ENCODE measurements at places on chromosomes 2 and 18.
A peak's percentile ranks its signal among the peaks of the same experiment; 100 is the strongest.

DNA sequence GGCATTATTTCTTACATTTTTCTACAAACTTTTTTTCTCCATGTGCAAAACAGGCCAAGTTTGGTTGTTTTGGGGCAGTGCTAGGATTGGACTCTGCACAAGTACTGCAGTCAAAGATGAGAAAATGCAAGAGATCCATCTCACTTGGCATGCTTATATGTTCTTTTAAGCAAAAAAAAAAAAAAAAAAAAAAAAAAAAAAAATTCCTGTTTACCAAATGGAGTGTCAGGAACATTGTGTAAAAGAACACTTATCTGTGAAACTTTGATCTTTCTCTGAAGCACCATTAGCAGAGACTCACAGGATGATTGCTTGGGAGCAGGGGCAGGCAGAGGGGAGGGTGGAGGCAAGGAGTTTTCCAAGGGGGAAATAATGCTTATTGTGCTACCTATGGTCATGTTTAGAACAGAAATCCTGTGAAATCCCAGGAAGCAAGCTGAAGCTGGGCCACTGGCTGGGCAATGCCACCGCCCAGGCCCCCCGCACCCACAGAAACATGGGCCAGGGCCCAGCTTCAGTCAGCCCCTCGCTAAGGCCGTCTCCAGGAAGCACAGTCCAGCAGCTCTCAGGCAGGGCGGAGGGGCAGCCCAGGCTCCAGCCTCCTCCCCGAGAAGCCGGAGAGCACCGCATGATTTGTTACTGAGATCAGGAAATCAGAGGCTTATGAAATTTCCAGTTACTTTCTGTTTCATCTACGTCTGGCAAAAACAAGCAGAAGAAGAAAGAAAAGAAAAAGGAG lies 229.4 kb downstream of the ZNF516 start:
- peak; percentile 53 for DNase-seq

- DNase-seq = no peak
Observed at GRCh38 chr2:23565374-23565773, 180.4 kb downstream of the KLHL29 start.

DNA sequence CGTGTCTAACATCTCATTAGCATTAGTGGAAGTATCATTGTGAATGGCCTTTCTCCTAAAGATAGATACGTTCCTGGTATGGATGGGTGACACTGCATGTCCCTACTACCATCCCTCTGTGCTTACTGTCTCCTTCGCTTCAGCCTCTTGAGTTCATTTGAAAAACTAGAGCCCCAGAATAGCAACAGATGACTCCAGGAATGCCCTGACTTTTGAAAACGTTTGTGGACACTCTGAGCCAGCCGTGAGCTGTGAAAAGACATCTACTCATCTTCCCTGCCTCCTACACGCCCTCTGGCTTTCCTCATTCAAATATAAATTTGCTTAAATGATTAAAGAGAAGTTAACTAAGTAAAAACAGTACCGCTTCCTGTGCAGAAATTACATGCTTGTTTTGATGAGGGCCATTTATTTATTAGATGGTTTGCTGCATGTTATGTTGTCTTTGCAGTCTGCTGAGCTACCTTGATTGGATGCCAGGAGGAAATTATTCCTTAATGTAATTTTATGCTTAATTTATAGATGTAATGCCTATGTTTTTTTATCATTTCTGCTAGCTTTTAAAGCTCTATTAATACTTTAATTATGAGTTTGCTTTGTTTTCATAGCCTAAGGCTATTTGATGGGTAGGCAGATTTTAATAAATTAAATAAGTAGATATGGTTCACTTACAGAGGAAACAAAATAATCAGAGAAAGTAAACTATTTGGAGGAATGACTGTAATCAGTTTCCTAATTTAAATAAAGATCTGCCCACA lies 32.1 kb upstream of the MYO3B start:
- no peak for DNase-seq

DNA sequence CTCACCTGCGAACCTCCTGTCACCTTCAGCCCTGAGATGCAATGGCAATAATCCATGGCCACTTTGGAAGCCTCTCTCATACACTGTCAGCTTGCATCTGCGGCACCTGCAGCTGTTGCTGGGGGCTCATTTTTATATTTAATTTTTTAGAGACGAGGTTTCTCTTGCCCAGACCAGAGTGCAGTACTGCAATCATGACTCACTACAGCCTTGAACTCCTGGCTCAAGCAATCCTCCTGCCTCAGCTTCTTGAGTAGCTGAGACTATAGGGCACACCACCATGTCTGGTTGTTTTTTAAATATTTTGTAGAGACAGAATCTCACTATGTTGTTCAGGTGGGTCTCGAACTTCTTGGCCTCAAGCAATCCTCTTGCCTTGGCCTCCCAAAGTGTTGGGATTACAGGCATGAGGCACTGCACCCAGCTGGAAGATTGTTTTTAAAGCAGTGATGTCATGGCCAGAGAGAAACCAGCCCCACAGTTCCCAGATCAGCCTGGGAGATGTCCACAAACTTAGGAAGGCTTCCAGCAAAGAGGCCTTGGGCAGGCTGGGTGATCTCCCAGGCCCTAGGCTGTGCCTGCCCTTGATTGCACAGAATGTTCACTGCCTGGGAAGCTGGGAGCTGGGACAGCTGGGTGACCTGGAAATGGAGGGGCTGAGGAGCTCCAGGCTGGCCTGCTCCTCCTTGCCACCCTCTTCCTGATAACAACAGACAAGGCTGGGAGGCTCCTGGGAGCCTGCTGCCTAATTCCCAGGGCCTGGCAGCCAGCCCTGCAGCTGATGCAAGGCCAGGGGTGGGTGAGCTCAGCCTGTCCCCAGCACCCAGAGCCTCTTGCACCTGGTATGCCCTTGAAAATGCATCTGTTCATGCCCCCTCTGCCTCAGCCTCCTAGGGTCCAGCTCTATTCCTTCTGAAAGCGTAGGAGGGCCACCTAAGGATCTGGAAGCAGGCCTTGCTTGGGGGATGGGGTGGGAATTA lies 27.1 kb downstream of the SH2D6 start:
- no peak for DNase-seq

DNA sequence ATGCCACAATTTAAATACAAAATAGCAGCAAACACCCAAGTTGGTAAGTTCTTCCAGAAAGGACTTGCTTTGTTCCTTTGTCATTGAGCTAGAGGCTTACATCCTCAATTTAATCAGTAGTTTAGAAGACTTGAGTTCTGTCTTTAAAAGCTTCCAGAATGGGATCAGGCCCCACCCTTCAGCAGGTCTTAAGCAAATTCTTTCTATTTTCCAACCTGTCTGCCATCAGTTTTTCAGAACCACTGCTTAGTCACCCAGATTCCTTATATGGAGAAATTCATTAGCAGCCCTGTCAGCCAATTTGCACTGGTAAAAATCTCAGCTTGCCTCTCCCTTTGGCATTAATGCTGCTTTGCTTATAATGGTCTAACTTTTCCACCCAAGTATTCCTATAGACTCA lies 263.6 kb upstream of the HNMT start:
- no peak for DNase-seq

- no peak for DNase-seq
Observed at GRCh38 chr2:173216051-173216450, 138.6 kb upstream of the CDCA7 start.

DNA sequence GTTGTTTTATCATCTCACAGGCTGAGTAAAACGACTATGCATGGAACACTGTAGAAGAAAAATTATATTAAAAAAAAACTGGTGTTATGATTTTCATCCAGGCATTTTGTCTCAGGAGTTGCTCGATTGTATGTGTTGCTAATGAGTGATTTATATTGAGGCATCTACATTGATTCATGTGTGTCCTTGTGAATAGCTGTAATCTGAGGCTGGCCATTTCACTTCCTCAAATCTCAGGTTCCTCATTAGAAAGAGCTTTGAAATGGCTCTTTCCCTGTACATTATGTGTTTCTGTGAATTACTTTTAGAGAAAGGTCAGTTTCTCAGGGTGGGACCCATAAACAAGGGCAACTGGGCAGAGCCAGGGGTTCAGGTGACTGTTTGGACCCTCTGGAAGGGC lies 2.3 kb downstream of the IL18R1 start:
- no peak for DNase-seq

- DNase-seq = no peak
Observed at GRCh38 chr2:172554352-172555271, 1.3 kb upstream of the PDK1 start.

DNA sequence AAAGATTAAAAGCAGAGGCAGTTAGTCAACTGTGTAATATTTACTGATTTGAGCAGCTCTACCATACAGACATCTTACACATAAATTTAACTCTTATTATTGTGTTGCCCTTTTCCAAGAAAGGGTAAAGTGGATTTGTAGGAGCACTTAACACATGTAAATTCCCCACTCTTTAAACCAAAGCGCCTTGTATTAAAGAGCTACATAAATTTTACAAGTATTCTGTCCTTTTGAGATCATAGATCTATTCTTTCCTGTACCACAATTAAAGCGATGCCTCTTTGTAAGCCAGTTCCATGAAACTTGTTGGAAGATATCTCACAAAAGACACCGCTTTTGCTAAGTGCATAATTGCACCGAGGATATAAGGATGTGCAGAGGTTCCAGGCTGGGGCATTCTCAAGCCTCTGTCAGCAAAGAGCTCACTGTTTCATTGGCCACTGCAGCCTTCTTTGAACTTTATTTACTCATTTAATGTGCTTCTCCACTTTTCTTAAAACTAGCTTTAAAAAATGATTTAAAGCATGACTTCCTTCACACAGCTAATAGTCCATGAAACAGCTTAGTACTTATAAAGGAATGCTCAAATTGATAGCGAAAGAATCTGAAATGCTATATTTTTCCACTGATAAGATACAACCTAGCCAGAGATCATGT lies 520.0 kb upstream of the TCF4 start:
- DNase-seq = no peak

GRCh38 chr18:71902482-71902881 lies 641.7 kb downstream of the CBLN2 start:
- DNase-seq = no peak

GRCh38 chr2:233817361-233817911 lies 36.9 kb downstream of the HJURP start:
- DNase-seq = peak; percentile 25

DNA sequence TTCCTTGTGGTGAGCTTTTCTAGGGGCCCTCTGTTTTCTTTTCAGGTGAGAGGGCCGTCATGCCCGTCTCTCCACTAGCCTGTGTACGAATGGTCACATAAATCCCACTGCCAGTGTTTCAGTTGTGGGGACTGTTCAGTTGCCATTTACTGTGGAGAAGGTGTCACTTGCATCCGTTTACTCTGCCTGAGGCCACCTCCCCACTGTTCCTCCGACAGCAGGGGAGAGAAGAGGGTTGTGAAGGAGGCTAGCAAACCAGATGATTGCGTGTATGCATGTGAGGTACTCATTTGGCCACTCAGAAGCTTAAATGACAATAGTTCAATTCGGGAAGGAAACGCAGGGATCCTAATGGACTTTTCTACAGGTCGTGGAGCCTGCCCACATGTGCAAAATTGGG lies 3.3 kb downstream of the MTCL1 start:
- DNase-seq = no peak

DNA sequence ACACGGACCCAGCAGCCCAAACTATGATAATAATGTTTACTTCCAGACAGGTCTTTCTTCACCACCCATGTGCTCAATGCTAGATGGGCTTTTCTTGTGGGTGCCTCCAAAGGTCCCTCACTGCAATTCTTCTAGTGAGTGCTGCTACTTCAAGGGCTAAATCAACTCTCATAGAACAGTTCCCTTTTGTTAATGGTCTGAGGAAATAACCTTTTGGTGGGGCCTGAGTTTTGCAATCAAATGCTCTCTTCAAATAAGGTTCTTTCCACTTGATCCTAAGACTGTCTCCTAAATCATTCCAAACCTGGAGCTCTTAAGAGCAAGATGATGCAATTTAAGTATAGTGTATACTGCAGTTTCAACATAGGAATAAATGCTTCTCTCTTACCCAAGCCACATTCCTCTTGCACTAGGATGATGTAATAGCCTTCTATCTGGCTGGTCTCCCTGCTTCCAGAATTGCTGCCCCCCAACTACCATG lies 6.0 kb downstream of the NEMP2 start:
- no peak for DNase-seq

DNA sequence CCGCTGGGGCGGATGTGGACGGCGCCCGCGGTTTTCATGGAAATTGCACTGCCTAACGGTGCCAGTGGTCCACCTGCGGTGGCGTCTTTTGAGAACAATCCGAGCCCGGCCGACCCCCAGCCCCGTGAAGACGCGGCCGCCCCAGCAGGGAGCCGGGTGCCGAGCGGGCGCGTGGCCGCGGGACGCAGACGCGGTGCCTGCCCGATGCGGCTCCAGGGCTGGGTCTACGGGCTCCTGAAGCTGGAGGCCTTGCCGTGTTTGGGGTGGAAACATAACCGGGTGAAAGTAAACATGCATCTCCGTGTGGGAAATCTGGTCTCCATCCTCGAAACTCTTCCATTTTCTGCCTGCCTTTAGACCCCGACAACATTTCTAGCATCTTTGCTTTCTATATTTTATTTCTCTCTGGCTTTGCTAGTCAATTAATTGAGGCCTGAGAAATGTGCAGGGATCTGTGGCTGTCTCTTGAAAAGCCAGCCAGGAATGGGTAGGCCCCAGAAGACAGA lies 572 bp downstream of the INPP4A start:
- no peak for DNase-seq

- DNase-seq = no peak
Observed at GRCh38 chr2:33680644-33681363, 81.7 kb upstream of the FAM98A start.

DNA sequence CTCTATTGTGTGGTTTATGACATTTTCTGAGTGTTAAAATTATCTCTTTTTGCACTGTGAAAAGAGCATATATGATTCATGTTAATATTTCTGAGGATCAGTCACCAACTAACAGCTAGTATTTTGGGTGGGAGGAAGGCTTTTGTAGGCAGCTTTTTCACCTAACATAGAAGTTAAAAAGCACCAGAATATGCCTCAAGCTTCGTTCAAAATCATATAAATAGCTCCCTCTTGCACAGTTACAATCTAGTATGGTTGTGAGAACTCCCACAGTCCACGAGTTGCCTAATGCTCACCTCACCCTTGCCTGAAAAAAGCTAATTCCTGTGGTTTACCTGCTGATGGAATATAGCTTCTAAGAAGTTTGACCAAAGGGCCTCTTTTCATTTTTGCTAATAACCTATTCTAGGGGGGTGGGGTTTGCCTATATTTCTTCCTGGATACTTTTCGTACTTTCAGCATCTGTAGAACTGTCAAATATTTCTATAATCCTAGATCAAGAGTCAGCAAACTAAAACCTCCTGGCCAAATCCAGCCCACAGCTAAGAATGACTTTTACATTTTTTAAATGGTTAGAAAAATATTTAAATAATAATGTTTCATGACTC lies 167.1 kb upstream of the FOSL2 start:
- no peak for DNase-seq

DNA sequence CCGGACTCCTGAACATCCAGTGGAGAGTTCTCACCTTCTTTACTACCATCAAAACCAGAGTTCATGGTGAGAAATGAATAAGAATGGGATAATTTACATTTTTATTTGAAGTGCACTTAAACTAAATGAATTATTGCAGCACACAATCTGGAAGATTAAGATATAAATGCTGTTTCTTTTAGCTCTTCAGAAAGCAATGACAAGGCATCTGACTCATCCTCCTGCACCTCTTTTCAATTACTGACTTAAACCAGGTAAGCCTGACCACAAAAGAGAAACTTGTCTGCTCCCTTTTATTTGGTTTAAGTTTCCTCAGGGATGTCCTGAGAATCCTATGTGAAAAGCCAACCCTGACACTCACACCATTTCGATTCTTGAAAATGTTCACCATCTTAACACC lies 720 bp upstream of the DSC2 start:
- DNase-seq = no peak

GRCh38 chr2:170176212-170176611 lies 1.7 kb upstream of the MYO3B start:
- DNase-seq = no peak
